ENCODE measurements at places on chromosomes 12 and 14.

GRCh38 chr14:83483063-83483462 lies 1949.4 kb upstream of the SEL1L start:
- no peak for DNase-seq

- DNase-seq: no peak
Measured at GRCh38 chr12:124191024-124191359, 103.9 kb upstream of the RFLNA start.

DNA sequence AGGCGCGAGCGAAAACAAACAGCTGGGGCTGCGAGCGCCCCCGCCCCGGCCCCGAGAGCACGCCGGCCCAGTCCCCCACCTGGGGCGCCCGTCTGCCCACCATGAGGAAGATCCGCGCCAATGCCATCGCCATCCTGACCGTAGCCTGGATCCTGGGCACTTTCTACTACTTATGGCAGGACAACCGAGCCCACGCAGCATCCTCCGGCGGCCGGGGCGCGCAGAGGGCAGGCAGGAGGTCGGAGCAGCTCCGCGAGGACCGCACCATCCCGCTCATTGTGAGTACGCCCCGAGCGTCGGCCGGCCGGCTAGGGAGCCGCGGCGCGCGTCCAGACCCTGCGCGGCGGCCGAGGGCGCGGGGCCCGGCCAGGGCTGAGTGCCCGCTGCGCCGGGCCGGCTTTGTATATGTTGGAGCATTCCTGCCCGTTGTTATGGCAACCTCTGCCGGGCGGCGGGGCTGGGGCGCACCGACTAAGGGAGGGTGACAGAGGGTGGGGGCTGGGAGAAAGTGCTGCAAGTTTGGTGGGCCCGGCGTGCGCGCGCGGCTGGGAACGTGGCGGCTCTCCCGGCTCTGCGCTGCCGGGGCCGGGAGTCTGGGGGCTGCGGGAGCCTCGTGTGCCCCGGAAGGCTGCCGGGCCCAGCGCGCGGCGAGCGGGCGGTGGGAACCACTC lies 367 bp downstream of the GALNT16 start:
- DNase-seq: no peak

- no peak for DNase-seq
Measured at GRCh38 chr12:103865151-103865730, 24.2 kb upstream of the NT5DC3 start.

DNA sequence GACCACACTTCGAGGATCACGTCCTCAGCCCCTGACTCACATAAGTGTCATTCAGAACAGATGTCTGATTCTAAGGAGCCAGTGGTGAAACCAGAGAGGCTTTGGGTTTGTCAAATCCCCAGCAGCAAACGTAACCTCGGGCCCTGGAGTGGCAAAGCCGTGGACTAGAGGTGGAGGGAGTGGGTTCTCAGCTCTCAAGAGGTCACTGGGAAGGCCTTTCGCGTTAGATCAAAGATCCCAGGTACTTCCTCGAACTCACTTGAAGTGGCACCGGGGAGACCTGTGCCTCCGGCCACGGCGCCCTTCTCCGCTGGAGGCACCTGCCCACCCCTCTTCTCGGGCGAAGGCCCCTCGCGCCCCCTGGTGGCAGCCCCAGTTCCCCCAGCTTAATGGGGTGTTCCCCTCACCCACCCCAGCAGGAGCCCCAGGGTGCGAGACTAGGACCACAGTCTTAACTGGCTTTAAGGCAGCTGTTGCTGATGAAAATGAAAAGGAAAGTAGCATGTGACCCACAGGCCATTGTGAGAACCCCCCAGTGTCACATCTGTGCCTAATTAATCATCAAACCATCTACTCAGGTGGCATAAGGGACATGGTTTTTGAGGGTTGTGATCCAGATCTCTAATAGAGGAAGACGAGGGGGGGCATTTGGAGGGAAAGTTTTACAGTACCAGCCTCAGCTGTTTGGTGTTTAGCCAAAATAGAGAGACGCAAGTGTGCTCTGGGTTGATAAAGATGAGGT lies 672 bp upstream of the ESR2 start:
- DNase-seq: peak; percentile 66

- DNase-seq: no peak
Measured at GRCh38 chr14:37972941-37973887, 234.5 kb upstream of the SSTR1 start.

- DNase-seq: no peak
Measured at GRCh38 chr12:636632-637031, 26.6 kb downstream of the NINJ2 start.

DNA sequence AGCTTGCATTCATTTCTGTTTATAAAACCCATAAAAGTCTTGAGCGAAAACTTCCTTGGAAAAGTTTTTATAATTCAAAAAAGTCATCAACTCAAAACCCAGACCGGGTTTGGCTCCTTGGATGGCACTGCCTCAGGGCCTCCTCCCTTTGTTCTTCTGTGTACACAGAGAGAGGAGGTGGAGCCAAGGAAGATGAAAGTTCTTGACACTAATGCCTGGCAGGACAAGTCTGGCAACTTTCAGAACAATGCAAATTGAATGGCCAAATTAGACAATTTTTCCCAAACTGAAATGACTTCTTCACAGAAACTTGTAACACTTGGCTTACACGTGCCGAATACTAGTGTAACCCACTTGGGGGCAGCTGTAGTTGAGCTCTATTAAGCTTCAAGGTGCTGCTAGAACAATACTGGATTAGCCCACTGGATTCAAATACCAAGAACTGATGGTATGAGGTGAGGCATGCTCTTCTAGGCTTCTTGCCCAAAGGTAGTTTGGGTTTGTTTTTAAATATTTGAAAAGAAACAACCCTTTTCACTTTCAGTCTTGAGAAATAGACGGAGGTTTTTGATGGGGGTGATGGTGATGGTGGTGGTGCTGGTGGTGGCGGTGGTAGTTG lies 86.6 kb upstream of the FRMD6 start:
- no peak for DNase-seq

DNA sequence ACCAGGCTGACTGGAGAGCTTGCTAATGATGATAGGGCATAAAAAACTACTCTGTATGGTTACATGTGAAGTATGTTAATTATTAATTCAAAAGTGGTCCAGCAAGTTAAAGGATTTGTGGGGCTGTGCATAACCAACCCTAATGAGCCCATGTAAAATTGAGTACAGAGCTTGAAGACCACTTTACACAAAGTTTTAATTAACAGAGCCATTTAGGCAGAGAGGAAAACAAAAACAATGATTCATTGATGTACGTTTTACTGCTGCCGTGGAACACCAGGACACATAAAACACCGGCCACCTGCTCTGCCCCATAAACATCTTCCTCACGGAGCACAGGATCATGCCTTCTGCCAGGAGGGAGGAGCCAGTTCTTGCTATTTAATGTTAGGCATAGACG lies 83.5 kb downstream of the RIMBP2 start:
- DNase-seq: no peak

DNA sequence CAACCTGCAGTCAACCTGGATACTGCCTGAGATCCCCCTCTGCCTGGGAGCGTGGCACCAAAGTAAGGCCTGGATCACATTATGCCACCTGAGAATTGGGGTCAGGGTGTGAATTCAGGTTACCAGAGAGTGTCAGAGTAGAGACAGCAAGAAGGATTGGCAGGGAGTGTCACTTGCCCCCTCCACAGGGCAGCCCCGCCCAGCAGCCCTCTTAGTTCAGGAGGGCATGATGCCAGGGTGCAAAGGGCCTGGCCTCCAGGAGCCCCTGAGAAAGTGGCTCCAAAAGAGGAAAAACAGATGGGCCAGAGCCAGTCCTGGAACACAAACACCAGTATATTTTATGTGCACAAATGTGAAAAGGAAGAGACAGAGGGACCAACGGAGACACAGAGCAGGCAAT lies 18.6 kb downstream of the TMEM229B start:
- no peak for DNase-seq

GRCh38 chr14:73097421-73097820 lies 38.9 kb upstream of the PSEN1 start:
- no peak for DNase-seq

- no peak for DNase-seq
Measured at GRCh38 chr12:130944878-130945277, 8.8 kb upstream of the ADGRD1 start.

GRCh38 chr14:88255798-88256197 lies 67.3 kb downstream of the KCNK10 start:
- DNase-seq: no peak

DNA sequence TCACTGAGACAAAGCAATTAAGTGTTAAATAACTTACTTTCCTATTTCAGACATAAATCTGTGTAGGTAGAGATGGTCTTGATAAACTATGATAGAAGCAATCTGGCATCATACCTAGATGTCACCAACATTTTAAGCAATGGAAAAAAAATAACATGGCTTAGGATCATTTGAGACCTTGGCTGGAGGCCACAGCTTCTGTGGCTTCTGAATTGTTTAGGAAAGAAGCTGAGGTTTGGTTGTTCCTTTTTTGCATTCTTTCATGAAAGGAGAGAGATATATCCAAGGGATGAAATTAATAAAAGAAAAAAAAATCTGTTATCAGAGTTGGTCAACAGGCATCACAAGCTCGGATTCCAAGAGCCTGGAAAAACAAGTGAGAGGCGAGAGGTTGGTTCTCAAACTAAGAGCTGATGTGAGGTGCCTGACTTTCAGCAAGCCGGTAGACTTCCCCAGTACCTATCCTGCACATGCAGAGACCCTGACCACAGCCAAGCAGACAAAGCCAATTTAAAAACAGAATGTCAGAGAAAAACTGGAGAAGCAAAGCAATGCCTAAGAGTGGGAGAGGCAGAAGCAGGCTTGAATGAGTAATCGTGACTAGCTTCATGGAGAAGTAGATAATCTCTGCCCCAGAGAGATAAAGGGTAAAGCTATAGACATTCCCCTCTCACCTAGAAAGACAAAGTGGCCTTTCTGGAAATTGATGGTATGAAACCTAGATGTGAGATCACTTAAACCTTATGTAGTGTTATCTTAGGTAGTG lies 43.4 kb upstream of the ST8SIA1 start:
- no peak for DNase-seq

DNA sequence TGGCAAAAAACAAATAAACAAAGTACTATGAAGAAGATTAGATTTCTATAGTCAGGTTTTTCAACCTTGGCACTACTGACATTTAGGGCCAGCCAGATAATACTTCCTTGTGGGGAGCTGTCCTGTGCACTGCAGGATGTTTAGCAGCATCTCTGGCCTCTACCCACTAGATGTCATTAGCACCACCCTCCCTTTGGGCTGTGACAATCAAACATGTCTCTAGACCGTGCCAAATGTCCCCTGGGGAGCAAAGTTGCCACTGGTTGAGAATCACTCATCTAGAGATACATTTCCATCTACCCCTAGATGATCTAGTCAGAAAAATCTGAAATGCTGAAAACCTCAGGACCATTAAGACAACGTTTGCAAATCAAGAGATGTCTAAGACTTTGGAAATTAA lies 29.9 kb downstream of the SRRM4 start:
- DNase-seq: no peak

DNA sequence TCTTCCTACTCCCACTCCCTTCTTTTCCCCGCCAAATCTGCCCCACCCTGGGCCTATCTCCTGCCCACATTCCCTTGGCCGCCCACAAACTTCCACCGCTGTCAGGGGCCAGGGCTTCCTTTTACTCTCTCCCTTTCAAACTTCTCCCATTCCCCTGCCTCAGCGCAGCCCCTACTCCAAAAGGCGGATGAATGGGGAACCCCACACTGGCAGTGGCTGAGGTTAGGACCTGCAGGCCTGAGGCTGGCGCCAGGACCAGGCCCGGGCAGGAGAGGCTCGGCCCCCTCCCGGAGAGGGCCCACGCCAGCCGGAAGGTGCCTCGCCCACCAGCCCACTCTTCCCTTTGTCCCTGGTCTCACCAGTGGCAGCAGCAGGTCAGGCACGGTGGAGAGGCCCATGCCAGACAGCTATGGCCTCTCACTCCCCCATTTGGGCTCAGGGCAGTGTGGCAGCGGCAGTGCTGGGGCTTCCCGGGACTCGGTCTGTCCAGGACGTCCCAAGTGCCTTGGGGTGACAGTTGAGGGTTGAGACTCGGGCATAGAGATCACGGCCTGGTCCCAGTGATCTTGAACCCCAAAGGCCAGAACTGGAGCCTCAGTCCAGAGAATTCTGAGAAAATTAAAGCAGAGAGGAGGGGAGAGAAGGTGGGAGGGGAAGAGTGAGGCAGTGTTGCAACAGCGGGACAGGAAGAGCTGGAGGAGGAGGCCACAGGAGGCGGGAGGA lies at the start of gene TNFRSF1A:
Gene TNFRSF1A, minus strand, starts transcription at position 660 of the 723 bp plus-strand sequence. Its CDS starts 262 bp downstream, at position 398.
- DNase-seq: peak; percentile 61

- DNase-seq: no peak
Measured at GRCh38 chr14:92409043-92409442, 86.1 kb downstream of the SLC24A4 start.

GRCh38 chr12:122172262-122172939 lies 1.6 kb downstream of the IL31 start:
- DNase-seq: no peak

- DNase-seq: no peak
Measured at GRCh38 chr12:111893287-111893686, 51.3 kb downstream of the MAPKAPK5 start.

DNA sequence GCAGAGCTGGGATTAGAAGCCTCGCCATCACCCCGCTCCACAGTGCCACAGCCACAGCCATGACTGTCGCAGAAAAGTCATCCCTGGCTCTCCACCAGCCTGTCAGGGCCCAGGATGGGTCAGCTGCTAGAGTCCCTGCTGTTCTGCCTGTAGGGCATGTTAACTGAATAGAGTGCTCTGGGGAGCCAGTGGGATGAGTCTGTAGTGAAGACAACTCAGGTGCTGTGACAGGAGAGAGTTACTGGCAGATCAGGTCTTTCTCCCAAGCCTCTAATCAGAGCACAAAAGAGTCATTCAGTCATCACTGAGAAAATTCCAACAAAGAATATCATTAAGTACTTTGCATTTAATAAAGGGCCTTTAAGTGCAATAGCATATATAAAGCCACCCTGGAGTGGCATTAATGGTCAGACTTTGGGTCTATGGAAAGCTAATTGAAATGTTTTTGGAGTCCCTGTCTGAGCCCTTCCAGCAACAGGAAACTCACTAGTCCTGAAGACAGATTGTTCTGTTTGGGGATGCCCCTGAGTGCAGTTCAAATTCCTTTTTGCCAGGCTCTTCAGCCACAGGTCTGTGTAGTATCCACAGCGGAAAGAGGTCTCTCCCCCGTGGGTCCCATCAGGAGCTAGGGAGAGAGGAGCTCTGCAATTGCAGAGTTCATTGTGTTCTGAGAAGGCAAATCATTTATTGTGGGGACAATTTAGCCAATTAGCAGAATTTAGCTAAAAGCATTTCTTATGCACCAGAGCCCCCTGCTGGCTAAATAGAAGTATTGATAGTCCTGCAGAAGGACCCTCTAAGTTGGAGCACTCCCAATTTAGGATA lies 45.2 kb upstream of the C14orf132 start:
- peak; percentile 31 for DNase-seq

DNA sequence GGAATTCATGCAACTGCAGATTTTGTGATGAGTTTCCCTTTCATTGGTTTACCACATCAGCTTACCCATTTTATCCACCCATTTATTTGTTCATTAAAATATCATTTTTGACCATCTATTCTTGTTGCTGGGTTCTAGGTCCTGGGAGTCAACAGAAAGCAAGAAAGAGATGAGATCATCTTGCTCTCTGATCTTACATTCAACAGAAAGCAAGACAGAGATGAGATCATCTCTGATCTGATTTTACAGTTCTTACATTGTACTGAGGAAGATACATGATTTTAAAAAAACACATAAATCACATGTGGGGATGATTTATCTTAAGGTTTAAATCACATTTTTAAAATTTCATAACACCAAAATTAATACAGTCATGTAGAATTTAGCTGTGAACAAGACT lies 2.3 kb downstream of the TAS2R46 start:
- DNase-seq: no peak

Data from CD4-positive, alpha-beta T cell treated with Interleukin-6 at 100 ng/mL for 8 hours (primary cell).